ENCODE measurements at places on chromosomes 6 and 20.
A peak's percentile ranks its signal among the peaks of the same experiment; 100 is the strongest.

- DNase-seq: no peak
Observed at GRCh38 chr20:4483486-4483885, 238.2 kb upstream of the PRND start.

DNA sequence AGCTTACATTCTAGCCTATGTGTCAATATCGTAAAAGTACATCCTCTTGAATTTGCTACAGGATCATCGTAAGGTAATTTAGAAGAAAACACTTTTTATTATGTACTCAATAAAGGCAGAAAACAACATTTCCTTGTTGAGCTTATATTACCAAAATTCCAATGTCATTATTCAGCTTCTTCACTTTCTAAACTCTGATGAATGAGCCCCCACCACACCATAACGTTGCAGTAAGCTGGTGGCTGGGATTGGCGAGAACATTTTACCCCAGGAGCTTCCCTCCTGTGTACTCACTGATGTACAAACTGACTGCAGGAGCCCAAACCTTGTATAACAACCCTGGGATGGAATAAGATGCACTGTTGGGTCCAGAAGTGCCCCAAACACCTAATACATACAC, 238.1 kb upstream of the MARCKS start:
- no peak for DNase-seq

GRCh38 chr20:3995749-3996320, 19.5 kb downstream of the RNF24 start:
- no peak for DNase-seq

- DNase-seq: no peak
Observed at GRCh38 chr6:122663981-122664380, 53.8 kb downstream of the PKIB start.

DNA sequence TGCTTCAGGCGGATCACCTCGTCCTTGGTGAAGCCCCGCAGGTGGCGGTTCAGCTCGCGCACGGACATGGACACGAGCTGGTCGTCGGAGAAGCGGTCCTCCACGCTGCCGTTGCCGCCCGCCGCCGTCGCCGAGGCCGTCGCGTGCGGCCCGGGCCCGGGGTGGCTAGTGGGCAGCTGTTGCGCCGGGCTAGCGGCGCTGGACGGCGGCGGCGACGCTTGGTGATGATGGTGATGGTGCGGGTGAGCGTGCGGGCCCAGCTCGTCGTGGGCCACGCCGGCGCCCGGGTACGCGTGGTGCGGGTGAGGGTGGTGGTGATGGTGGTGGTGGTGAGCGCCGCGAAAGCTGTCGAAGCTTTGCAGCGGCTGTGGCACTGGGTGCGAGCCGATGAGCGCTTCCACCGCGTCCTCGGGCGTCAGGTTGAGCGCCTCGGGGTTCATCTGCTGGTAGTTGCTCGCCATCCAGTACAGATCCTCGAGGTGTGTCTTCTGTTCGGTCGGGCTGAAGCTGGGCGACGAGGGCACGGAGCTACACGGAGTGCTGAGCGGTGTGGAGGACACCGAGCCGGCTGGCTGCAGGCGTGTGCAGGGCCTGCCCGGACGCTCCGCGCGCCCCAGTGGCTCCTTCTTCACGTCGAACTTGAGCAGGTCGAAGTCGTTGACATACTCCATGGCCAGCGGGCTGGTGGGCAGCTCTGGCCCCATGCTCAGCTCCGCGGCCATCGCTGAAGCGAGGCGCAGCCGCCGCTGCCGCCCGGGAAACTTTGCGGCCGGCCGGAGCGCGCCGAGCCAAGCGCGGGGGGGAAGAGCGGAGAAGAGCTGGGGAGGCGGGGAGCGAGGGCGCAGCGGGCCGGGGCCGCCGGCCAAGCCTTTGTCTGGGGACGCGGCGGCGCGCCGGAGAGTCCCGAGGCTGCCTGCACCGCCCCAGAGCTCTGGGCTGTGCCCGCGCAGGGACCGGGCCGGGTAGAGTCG, 622 bp downstream of the MAFB start:
- DNase-seq: no peak

DNA sequence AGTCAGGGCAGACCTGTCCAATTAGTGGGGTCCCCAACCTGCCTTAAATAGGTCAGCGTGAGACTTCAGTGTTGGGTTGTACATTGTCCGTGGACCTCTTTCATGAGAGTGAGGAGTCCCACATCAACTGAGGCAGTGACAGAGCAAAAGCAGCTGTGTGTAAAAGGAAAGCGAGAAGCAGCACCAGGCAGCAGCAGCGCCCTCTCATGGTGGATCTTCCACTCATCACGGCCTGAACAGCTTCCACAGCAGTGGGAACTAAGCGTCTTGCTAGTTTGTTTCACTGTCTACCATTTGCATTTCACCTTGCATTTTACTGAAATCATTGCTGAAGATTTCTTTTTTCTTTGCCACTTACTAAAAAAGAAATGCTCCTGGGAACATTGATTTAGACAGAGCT, 333.8 kb downstream of the PKHD1 start:
- DNase-seq: no peak

GRCh38 chr20:61422636-61423425, 170.8 kb downstream of the CDH4 start:
- DNase-seq: no peak

GRCh38 chr6:7532821-7533220, 8.7 kb upstream of the DSP start:
- DNase-seq: no peak

- no peak for DNase-seq
Observed at GRCh38 chr20:10802236-10802635, 128.4 kb upstream of the JAG1 start.

GRCh38 chr6:13581700-13582229, 7.4 kb downstream of the SIRT5 start:
- no peak for DNase-seq

- no peak for DNase-seq
Observed at GRCh38 chr6:159104931-159105330, 60.1 kb upstream of the TAGAP start.

- DNase-seq: peak; percentile 90
Observed at GRCh38 chr6:31493875-31494694, 3.9 kb upstream of the MICB start.

- DNase-seq: no peak
Observed at GRCh38 chr6:68572525-68572924, 62.6 kb upstream of the ADGRB3 start.

DNA sequence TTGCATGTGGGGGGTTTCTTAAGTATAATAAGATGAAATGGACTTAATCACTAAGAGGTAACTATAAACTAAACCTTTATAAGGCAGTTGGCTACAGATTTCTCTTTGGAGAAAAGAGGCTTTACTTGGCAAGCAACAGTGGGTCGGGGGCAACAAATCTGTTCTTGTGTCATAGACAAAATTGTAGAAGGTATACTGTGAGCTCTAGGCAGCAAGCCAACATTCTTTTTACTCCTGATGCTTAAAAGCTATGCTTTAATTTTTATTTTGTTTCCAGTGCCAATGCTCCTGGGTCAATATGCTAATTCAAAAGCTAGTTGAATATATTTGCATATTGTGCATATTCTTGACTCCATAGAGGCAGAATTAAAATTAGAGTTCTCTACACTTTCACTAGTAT, 495.4 kb downstream of the BTBD3 start:
- no peak for DNase-seq

- DNase-seq: no peak
Observed at GRCh38 chr6:32073101-32073500, 34.9 kb downstream of the CYP21A2 start.

DNA sequence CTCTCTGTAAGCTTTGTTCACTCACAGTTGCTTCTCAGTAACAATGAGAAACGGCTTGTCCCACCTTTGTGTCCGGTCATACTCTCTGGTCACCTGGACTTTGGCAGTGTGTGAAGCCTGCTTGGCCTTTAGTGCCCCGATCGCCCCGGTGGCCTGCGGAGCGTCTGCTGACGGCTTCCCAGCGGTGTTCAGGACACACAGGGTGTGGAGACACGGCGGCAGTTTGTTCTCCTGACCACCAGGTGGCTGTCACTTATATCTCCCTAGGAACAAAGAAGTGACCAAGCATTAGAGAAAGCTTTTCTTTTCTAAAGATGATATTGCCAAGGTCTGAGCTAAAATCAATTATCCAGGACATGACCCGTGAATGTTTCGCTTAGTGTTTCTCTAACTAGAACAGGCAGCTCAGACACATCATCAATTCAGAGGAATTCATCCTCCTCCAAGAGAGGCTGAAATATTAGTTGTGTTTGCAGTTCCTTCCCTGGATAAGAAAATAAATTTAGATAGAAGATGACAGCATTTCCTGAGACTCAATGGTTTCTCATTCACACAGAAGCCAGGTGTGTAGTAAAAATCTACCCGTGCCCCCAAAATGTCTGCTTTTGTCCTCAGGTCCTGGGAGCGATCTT, 167.4 kb upstream of the THBS2 start:
- no peak for DNase-seq

- DNase-seq: no peak
Observed at GRCh38 chr6:31879901-31880300, 1.1 kb upstream of the SLC44A4 start.

GRCh38 chr6:134816300-134816699, 133.6 kb downstream of the ALDH8A1 start:
- no peak for DNase-seq

GRCh38 chr6:10690651-10691445, 3.6 kb downstream of the C6orf52 start:
- no peak for DNase-seq

- DNase-seq: no peak
Observed at GRCh38 chr6:37319856-37320480, 33.8 kb upstream of the RNF8 start.

DNA sequence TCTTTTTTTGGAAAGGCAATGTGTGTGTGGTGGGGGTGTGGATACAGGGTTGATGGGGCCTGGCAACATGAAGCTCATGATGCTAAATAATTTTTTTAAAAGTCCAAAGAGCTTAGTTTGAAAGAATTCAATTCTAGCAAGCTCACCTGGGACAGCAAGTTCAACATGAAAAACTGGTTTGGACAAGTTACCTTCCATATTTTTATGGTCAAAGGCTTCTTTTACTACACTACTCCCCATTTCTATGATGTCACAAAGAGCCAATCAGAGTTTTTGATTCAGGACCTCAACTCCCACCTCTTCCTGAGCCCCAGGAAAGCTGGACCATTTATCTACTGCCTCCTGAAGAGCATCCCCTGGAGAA, 66.1 kb upstream of the CTNNBL1 start:
- no peak for DNase-seq

DNA sequence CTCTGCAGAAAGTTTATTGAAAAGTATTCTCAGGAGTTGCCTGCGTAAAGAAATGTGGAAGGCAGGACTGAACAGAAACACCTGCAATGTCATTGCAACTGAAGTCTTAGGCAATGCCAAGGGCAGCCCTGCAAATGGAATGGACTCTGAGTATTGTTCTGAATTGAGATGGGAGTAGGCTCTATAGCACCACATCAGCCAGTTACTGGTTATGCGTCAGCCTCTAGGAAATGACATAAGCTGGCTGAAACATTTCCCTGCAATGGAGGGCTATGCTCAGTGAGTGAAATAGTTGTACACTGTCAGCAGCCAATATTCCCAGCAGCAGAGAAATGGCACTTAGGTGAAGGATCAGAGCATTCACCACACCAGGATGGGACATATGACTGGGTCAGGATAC, 13.8 kb upstream of the GJE1 start:
- no peak for DNase-seq

- peak; percentile 64 for DNase-seq
Observed at GRCh38 chr20:44908987-44909871, 631 bp upstream of the PABPC1L start.

- no peak for DNase-seq
Observed at GRCh38 chr6:16840725-16841124, 79.5 kb upstream of the ATXN1 start.

DNA sequence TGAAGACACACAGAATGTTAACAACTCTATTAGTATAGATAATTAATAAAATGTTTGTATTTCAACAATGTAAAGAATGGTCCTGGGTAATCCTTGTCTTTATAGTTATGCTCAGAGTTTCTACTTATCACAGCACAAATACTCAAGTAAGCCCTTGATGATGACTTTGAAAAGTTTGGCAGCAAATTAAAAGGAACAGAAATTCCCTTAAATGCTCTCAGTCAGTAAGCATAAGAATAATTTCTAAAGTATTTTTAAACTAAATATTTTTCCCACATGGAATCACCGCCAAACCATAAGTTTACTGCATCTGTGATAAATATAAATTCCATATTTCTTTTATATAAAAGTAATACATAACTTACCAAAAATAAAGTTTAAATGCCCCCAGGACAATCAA, 96.1 kb downstream of the COL12A1 start:
- no peak for DNase-seq

GRCh38 chr6:148578837-148579565, 167.8 kb upstream of the UST start:
- DNase-seq: no peak

- DNase-seq: no peak
Observed at GRCh38 chr20:3797592-3798372, 1.7 kb downstream of the CDC25B start.

DNA sequence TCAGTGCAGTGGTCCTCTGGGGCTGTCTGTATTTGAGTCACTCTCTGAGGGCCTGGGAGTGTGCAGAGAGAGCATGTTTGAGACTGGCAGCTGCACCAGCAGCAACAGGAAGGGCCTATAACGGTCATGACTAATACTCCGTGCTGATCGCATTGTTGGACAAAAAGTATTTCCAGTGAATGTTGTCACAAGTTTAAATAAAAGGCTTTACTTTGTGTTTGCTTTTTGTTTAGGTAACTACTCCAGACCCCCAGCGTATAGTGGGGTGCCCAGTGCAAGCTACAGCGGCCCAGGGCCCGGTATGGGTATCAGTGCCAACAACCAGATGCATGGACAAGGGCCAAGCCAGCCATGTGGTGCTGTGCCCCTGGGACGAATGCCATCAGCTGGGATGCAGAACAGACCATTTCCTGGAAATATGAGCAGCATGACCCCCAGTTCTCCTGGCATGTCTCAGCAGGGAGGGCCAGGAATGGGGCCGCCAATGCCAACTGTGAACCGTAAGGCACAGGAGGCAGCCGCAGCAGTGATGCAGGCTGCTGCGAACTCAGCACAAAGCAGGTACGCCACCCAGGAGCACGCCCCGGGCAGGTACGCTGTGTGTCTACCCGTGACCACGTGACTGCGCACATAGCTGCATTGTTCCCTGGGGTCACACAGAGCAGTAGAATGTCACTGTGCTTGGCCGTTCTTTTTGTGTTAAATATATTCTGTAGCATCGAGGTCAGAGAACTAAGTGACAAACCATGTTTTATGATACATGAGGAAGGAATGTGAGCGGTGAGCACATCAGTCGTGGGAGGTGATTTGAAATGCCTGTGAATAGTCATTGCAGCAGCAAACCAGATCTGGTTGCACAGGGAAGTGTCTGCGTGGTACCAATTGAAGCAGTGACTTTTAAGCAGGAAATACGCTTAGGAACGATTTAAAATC, 174.7 kb downstream of the TMEM242 start:
- no peak for DNase-seq

All from KG1 (cell line).